ENCODE measurements at places on chromosomes 5 and 9. TPM values are rescaled to one million over a fixed set of nuclear protein-coding genes. Genes with fewer than 3 reads are reported as not detected.

Gene FGD3
- not detected for total RNA-seq

Gene ACTBL2
- total RNA-seq: not detected

Gene PIP5KL1
- 2.9 TPM for total RNA-seq

Gene C5orf58
- not detected for total RNA-seq

Gene PRLR
- total RNA-seq: not detected

Gene C8G
- 1.4 TPM for total RNA-seq

Gene FAM81B
- total RNA-seq: not detected

Gene MINAR2
- not detected for total RNA-seq

Gene CDH9
- total RNA-seq: not detected

Gene TMEM267
- 11.6 TPM for total RNA-seq

Gene SPEF2
- total RNA-seq: 0.76 TPM

Gene SLCO6A1
- not detected for total RNA-seq

Gene FOXD4L3
- not detected for total RNA-seq

Gene IFNA2
- total RNA-seq: not detected

Gene FAM153A
- total RNA-seq: not detected

Gene DMRT3
- not detected for total RNA-seq

Gene CD74
- 0.76 TPM for total RNA-seq

Gene PHF24
- total RNA-seq: not detected

Gene PCDHGA11
- total RNA-seq: 10.3 TPM

Gene FCN2
- not detected for total RNA-seq

Gene PGM5
- total RNA-seq: 1.9 TPM

Gene CCIN
- 0.22 TPM for total RNA-seq

Gene ETF1
- total RNA-seq: 103 TPM

Gene NEUROG1
- total RNA-seq: not detected

Gene AIF1L
- total RNA-seq: 39.7 TPM

Gene PCDHGA6
- 2.9 TPM for total RNA-seq

All from endothelial cell of umbilical vein (primary cell).